ENCODE measurements at places on chromosomes 12 and 14.

- no peak for DNase-seq
Measured at GRCh38 chr12:131794573-131794972, 33.6 kb upstream of the MMP17 start.

DNA sequence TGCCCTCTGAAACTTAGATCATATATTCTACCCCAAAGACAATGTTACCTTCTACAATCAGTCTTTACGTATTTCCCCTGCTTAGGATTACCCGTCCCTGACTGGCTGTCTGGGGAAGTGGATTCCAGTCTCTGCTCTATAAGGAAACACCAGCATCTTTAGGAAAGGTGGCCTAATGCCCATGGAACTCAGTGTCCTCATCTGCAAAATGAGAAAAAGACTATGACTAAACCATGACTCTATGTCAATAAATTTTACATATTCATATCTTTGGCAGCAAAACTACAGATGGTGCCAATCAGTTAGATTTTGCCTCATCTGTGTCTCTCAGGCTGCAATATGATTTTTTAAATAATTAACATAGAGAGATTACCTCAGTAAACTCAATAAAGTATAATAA is 133.8 kb downstream of the ITPR2 start:
- no peak for DNase-seq

DNA sequence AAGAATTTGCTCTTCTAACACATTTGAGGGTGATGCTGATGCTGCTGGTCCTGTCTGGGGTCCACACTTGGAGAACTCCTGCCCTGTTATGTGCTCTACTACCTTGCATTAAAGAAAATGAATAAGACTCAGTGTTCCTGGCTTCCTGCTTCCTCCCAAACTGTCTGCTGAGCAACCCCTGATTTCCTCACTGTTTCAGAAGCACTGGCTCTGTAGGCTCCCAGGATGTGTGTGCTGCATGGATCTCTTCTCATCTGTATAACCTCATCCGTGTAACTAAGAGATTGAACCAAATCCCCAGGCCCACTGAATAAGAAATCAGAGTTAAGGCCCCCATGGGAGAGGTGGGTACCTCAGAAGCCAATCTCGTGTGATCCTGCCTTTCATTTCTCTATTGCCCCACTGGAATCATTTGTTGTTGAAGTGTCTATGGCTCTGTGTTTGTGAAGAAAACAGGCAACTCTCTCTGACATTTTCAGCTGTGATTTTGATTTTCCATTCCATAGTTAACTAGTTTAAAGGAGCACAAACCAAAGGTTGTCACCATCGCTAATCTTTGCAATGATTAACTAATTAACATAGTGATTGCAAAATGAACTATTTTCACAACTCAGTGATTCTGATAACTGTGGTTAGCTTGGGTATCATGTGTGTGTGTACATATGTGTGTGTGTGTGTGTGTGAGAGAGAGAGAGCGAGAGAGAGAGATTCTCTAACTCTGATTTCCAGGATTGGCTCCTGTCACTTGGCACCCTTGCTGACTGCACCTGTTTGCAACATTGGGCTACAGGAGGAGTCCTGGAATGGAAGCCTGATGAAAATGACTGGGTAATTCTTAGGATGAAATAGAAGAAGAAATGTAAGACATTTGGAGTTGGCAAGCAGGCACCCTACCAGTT is 196.2 kb downstream of the SLC38A4 start:
- no peak for DNase-seq

DNA sequence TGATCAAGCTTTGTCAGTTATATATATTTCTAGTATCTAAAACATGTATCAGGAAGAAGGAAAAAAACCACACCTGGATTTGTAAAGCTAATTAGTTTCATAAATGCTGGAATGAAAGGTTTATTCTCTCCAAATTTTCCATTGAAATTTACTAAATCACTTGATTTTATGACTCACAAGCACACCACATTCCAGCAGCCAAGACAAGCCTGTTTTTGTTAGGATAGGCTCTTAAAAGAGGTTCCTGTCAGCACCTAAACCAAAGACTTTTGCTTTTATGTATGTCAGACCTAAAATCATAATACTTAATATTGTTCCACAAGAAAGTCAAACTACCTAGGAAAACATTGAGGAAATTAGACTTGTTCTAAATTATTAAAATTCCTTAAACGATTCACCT is 85.3 kb upstream of the PAWR start:
- no peak for DNase-seq

GRCh38 chr12:18439541-18439940 is 178.2 kb downstream of the PIK3C2G start:
- no peak for DNase-seq

DNA sequence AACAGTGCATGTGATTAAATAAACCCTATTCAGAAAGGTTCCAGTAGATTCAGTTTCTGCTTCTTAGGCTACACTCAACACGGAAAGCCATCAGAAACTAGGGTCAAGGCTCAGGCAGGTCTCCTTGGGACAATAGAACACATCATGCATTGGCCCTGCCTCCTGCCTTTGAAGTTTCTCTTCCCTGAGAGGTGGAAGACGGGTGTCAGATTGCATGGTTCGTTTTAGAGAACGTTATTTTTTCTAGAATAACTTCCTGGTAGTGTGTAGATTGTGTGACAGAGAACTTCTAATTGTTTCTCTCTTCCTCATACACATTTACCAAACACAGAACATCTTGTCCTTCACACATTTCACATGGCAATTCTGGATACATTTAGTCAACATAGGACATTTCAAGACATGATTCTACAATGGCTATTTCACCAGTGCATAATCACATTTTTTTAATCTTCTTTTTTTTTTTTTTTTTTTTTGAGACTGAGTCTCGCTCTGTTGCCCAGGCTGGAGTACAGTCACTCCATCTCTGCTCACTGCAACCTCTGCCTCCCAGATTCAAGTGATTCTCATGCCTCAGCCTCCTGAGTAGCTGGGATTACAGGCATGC is 106.6 kb upstream of the AMN1 start:
- DNase-seq: no peak

GRCh38 chr12:65926119-65926908 is 102.0 kb downstream of the HMGA2 start:
- no peak for DNase-seq

DNA sequence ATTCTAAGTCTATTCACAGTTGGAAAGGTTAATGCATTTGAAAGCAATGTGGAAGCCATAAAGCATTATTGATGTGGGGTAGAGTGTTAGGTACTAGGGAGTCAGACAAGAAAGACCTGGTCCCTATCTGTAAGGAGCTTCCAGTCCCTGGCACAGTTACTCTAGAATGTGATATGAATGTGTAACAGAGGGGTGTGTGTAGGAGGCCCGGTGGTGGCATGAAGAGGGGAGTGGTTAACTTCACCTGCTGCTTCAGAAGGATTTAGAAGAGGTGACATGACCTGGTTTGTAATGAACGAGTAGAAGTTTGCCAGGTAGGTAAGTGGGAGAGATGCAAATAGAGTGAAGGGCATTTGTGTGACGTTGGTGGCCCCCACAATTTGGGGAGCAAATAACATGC is 15.1 kb upstream of the GALNT6 start:
- DNase-seq: no peak

GRCh38 chr12:111439657-111440151 is 34.0 kb downstream of the SH2B3 start:
- DNase-seq: no peak

DNA sequence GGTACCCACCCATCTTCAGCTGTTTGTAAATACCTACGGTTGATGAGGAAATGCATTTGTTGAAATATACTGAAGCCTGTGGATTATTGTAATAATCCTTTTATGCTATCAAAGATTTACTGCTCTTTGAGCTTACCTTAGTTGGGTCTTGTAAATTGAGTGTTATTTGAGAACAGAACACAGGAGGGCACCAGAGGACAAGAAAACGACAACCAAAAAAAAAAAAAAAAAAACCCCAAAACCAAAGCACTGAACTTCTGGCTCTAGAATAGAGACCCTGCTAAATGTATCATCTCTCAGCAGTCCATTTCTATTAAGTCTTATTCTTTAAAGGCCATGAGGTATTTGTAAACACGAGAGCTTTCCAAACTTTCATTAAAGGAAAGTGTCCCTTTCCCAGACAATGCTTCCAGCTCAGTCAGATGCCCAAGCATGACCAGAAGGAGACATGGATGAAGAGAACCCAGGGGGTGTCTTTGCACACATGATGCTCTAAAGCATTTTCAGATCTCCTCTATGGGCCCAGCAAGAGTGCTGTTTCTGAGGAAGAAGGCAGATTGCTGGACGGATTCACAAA is 763.9 kb downstream of the NRXN3 start:
- no peak for DNase-seq

DNA sequence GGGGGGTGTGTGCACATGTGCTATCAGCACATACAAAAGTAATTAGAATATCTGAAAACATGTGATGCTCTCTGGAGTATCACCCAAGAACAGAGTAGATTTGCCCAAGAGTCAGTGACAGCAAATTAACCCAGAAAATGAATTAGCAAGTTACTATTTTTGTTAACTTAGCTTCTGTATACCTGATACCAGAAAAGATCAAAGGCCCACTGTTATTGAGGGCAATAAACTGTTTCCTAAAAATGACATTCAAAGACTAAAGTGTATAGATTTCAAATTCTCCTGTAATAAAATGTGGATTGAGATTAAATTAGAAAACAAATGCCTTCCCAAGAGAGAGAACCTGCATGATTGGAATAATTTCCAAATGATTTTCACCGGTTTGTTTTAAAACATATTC is 184.7 kb downstream of the MED13L start:
- no peak for DNase-seq

All from stimulated activated CD8-positive, alpha-beta memory T cell treated with anti-CD3 and anti-CD28 coated beads, Interleukin-4, amount 100 ng/mL, for 48 hours (primary cell).